Mesothelial cell of epicardium (in vitro differentiated cells): ENCODE measurements at places on chromosomes 4 and X.

GRCh38 chrX:101232316-101232715, 12.7 kb downstream of the DRP2 start:
- H3K27ac ChIP-seq = no peak overlapping the region
- H3K4me1 ChIP-seq = peaks cover 14% of the 10 kb centered on the region
- DNase-seq = no peak
- H3K36me3 ChIP-seq = no peaks in the 10 kb centered on the region

DNA sequence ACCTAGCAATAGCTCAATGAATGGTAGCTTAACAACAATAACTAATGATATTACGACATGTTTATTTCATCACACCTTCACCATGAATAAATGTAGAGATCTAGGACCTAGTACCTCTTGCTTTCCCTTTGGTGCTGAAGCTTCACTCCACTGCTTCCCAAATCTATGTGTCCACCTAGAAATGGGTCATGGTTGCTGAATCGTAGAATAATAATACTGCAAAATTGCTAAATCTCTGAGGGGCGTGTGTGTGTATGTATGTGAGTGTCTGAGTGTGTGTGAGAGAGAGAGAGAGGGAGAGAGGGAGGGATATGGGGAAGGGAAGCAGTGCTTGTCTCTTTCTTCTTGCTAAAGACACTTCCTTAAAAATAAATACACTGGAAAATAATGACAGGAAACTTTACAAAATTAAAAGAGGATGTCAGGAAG, 109.3 kb upstream of the BMP2K start:
- no peaks in the 10 kb centered on the region for H3K27me3 ChIP-seq
- no peak overlapping the region for H3K27ac ChIP-seq
- no peaks in the 10 kb centered on the region for H3K36me3 ChIP-seq
- no peak for DNase-seq
- no peak overlapping the region for H3K4me3 ChIP-seq
- peaks cover 5% of the 10 kb centered on the region for H3K4me1 ChIP-seq

- no peak overlapping the region for H3K4me3 ChIP-seq
- no peaks in the 10 kb centered on the region for H3K36me3 ChIP-seq
- H3K27me3 ChIP-seq = no peaks in the 10 kb centered on the region
- peaks cover 5% of the 10 kb centered on the region for H3K4me1 ChIP-seq
Measured at GRCh38 chr4:130056286-130056685, 960.3 kb downstream of the C4orf33 start.

GRCh38 chr4:102779204-102779603, 18.4 kb upstream of the MANBA start:
- peaks cover 3% of the 10 kb centered on the region for H3K4me1 ChIP-seq
- H3K36me3 ChIP-seq = no peaks in the 10 kb centered on the region
- H3K4me3 ChIP-seq = no peak overlapping the region
- H3K27ac ChIP-seq = no peak overlapping the region
- no peak for DNase-seq

- H3K36me3 ChIP-seq = no peaks in the 10 kb centered on the region
- peaks cover 23% of the 10 kb centered on the region for H3K4me1 ChIP-seq
- peaks cover 57% of the 10 kb centered on the region for H3K27me3 ChIP-seq
- no peak for DNase-seq
- H3K27ac ChIP-seq = no peak overlapping the region
- no peak overlapping the region for H3K4me3 ChIP-seq
Measured at GRCh38 chr4:80309294-80310004, 26.1 kb upstream of the CFAP299 start.

DNA sequence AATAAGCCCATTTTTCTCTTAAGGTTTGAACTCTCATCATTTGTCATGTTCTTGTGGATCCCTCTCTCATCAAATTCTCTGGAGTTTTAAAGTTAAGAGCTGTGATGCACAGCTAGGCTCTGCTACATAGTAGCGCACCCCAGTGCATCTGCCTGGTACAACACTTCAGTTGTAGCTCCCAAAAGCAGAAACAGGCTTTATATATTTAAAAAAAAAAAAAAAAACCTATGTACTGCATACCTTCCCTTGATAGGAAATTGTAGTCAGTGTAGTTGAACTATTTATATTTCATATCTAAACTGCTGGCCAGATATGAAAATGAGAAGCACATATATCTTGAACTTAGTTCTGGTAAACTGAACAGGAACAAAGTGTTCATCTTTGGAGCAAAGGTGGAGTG, 131.4 kb downstream of the KLHL13 start:
- H3K4me1 ChIP-seq = peaks cover 16% of the 10 kb centered on the region
- H3K27me3 ChIP-seq = no peaks in the 10 kb centered on the region
- no peak for DNase-seq
- no peak overlapping the region for H3K4me3 ChIP-seq
- no peak overlapping the region for H3K27ac ChIP-seq

DNA sequence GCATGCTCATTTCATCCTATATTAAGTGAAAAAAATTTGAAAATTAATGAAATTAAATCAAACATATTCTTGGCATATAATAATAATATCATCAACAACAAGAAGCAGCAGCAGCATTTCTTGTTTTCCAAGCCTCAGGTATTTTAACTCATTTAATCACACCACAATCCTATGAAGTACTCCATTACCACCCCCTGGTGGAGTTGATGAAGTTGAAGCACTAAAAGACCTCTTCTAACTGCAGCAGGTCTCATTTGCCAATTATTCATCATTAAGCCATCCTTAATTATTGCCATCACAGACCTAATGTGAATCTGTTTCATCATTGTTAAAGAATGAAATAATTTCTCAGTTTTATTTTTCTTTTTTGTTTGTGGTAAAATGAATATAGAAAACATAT, 801.4 kb upstream of the GRID2 start:
- H3K4me1 ChIP-seq = no peaks in the 10 kb centered on the region
- no peaks in the 10 kb centered on the region for H3K27me3 ChIP-seq
- no peak overlapping the region for H3K27ac ChIP-seq
- no peaks in the 10 kb centered on the region for H3K36me3 ChIP-seq
- H3K4me3 ChIP-seq = no peak overlapping the region

GRCh38 chrX:16783452-16783851, 2.8 kb upstream of the TXLNG start:
- H3K4me1 ChIP-seq = peaks cover 11% of the 10 kb centered on the region
- no peak overlapping the region for H3K27ac ChIP-seq
- H3K4me3 ChIP-seq = no peak overlapping the region
- DNase-seq = no peak
